ENCODE measurements at places on chromosomes 13 and 19.

GRCh38 chr13:30870049-30870884 lies 35.8 kb upstream of the MEDAG start:
- DNase-seq, result no peak

DNA sequence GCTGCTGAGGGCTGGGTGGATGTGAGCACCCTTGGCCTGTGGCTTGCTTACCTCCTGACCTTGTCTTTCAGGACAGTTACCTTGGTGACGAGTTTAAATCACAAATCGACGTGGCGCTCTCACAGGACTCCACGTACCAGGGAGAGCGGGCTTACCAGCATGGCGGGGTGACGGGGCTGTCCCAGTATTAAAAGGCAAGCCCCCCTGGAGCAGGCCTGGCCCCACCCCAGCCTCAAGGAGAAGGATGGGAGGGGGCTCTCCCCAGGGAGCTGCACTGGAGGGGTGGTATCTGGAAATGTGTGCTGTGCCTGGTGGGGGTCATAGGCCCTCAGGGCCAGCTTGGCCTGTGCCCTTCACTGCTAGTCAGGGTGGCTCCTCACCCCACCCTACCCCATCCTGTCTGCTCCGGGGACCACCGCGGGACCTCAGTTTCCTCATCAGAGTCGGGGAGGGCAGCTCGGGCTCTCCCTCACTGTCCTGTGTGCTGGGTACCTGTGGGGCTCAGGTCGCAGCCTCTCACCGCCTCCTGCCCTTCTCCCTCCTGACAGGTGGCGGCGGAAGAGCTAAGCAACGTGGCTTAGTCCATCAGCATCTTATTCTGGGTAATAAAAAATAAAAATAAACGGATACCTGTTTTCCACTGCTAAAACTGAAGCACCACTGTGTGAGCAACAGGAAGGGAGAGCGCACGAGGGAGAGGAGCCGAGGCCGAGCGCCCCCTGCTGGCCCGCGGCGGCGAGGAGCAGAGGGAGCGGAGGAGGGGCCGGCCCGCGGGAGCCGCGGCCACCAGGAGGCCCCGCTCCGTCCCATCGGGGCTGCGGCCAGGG lies 29.8 kb downstream of the CERS1 start:
- peak; percentile 59 for DNase-seq

DNA sequence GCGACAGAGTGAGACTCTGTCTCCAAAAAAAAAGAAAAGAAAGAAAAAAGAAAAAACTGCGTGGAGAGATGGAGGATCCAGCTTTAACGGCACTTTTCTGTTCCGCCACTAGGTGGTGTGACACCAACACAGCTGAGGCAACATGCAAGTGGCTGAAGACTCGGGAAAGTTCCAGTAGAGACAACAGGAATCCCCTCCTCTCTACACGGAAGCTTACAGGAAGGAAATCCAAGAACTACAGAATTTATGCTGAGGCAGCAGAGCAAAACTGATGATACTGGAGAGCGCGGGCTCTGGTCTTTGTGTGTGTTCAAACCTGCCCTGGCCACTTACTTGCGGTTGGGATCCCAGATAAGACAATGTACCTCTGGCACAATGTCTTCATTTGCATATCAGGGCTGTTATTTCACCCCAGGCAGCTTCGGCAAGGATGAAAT lies 9.9 kb downstream of the RANBP3 start:
- peak; percentile 70 for DNase-seq

DNA sequence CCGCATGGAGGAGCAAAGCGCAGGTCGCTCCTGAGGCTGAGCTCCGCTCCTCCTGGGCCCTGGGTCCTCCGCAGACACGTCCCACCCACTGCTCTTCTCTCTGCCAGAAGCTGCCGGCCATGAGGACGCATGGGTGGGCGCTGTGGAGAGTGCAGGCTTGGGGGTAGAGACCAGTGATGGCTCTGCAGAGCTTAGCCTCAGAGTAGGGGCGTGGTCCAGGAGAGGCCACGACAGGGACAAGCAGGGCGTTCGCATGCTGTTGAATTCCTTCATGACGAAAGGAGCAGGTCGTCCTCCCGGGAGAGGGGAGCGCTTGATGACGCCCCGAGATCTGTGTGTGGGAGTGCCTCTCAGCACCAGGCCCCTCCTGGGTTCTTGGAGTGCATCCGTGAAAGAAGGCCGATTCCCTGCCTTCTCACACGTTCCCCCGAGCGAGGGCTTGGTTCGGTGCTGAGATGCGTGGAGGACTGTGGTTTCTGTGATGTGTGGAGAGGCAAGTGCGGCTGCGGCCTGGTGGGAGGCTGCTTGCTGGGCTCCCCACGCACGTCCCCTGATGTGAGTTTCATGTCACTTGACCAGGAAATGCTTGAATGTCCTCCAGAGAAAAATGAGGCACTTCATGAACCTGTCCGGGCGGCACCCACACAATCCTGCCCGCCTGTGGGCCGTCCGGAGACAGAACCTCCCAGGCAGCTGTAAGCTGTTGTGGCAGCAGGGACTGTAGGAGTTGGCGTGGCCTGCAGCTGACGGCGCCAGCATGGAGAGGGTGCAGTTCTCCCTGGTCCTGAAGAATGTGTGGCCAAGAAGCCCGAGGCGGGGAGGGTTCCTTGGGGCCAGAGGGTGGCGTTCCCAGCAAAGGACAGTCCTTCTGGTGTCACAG lies 4.5 kb downstream of the SF3A2 start:
- no peak for DNase-seq

DNA sequence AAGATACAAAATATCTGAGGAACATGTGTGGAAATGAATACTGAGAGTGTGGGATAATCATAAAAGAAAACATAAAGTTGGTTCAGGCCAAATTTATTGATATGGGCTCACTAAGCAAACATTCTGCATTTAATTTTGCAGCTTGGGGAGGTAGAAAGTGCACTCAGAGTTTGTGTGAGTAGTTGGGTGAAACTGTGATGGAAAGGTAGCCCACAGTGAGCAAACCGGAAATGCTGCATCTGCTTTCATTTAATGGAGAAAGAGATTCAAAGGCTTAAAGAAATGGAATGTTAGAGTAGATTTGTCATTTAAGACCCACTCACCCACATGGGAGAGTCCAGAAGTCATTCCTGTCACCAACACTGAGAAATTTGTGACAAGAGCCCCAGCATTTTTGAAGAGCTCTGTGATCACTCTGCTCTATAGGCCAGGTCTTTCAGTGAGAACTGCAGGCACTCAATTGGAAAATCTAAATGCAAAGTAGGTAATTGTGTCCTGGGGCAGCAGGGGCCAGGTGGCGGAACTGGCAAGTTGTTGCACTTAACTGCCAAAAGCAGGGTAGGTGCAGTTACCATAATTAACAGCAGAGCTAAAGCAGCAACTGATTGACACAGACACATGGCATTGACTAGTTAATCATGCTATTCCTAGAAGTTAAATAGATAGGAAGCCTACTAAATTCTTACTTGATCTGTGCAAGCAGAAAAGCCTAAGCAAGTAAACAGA lies 1228.3 kb upstream of the PCDH20 start:
- DNase-seq, result no peak

All from Kasumi-1 (cell line).